Activated CD8-positive, alpha-beta memory T cell treated with anti-CD3 and anti-CD28 coated beads, Interleukin-2, amount 10 ng/mL, durations not matched to agents 7 days and 5 days (primary cell): ENCODE measurements at places on chromosomes 1 and 21. TPM values are rescaled to one million over a fixed set of nuclear protein-coding genes. Genes with fewer than 3 reads are reported as not detected.

WNT3A gene
- not detected for total RNA-seq

XCL2 gene
- 17.8 TPM for total RNA-seq

PTPN22 gene
- 133 TPM for total RNA-seq

OR10J1 gene
- not detected for total RNA-seq

KCNE2 gene
- total RNA-seq: not detected

IRF6 gene
- 1.7 TPM for total RNA-seq

DNA sequence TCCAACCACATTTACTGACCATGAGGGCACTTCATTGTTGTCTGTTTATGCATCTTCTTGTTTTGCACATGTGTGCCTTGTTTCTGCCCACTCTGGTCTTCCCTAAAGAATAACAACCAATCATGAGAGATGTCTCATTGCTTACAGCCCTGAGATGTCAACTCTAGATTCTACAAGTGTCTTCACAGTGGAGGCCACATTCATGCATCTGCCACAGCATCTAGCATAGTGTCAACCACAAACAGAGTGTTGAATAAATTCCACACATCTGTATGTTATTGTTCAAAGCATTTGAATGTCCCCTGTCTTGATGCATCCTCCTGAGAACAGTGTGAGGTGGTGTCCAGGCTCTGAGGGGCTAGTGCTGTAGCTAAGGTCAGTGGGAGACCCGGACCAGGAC lies 43.1 kb downstream of the KCNC4 start:
- peaks cover 2% of the 10 kb centered on the region for H3K36me3 ChIP-seq
- H3K4me3 ChIP-seq: no peak overlapping the region
- no peaks in the 10 kb centered on the region for H3K4me1 ChIP-seq

DNA sequence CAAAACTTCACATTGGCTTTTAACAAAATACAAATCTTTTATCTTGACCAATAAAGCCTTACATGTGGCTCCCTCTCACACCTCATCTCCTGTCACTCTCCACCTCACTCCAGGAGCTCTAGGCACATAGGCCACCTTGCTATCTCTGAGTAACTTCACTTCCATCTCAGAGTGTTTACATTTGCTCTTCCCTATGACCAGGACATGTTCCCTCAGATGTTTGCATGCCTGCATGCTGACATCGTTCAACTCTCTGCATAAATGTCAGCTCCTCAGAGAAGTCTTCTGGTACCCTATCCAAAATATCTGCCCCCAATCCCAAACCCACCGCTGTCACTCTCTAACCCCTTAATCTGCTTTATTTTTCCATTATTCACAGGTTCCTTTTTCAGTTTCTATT lies 110.9 kb downstream of the TOMM20 start:
- no peak overlapping the region for H3K27ac ChIP-seq
- H3K4me1 ChIP-seq: peaks cover 72% of the 10 kb centered on the region
- H3K4me3 ChIP-seq: no peak overlapping the region
- peak; percentile 33 for DNase-seq
- no peaks in the 10 kb centered on the region for H3K27me3 ChIP-seq

- no peaks in the 10 kb centered on the region for H3K36me3 ChIP-seq
- no peak overlapping the region for H3K4me3 ChIP-seq
- DNase-seq: no peak
These were observed 15.5 kb upstream of the PSMB2 start for GRCh38 chr1:35656863-35657232.

DNA sequence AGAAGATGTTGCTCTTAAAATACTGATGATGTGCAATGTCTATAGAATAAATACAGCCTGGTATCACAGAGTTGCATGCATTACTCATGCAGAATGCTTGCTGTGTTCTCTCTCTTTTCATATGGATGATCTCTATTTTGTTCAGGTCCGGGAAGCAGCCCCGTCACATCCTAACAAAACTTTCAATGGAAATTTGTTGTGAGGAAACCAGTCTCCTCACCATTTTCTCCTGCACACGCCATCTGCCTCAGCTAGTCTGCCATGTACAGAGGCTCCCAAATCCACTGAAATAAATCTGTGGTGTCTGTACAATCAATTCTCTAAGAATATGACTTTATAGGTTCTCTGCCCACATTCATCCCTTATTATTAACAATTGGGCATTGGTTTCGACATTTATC lies 42.4 kb downstream of the DAB1 start:
- no peak overlapping the region for H3K27ac ChIP-seq
- H3K27me3 ChIP-seq: no peaks in the 10 kb centered on the region
- H3K4me3 ChIP-seq: no peak overlapping the region
- H3K4me1 ChIP-seq: no peaks in the 10 kb centered on the region

- peaks cover 23% of the 10 kb centered on the region for H3K27me3 ChIP-seq
- H3K36me3 ChIP-seq: no peaks in the 10 kb centered on the region
- no peak for DNase-seq
- H3K27ac ChIP-seq: no peak overlapping the region
- H3K4me3 ChIP-seq: no peak overlapping the region
These were observed 36.2 kb downstream of the LDLRAP1 start for GRCh38 chr1:25579292-25580252.

- peaks cover 37% of the 10 kb centered on the region for H3K36me3 ChIP-seq
- DNase-seq: peak; percentile 95
- H3K4me1 ChIP-seq: peaks cover 27% of the 10 kb centered on the region
- peak overlapping the region; percentile 98 for H3K27ac ChIP-seq
- H3K4me3 ChIP-seq: peak overlapping the region; percentile 83
These were observed 1.3 kb downstream of the DENND4B start for GRCh38 chr1:153945131-153945794.

DNA sequence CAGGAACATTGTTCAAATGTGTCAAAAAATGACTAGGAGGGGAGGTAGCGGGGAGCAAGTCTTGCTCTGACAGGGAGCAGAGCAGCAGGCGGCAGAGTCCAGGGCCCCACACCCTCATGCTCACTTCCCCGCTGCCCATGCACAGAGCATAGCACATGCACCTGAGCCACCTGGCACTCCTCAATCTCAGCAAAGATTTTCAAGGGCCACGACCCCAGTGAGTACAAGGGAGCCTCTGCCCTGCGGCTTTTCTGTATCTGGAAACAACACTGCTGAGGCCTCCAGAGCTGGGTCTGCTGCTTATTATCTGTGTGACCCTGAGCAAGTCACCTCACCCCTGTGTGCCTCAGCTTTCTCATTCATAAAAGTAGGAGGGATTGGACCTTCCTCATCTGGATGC lies 1.1 kb upstream of the GJB3 start:
- no peak for DNase-seq
- H3K4me3 ChIP-seq: no peak overlapping the region
- peaks cover 2% of the 10 kb centered on the region for H3K4me1 ChIP-seq
- H3K36me3 ChIP-seq: no peaks in the 10 kb centered on the region
- H3K27ac ChIP-seq: no peak overlapping the region
- peaks cover 46% of the 10 kb centered on the region for H3K27me3 ChIP-seq

GRCh38 chr1:81165963-81166362 lies 634.8 kb upstream of the ADGRL2 start:
- DNase-seq: no peak
- no peaks in the 10 kb centered on the region for H3K36me3 ChIP-seq
- H3K27me3 ChIP-seq: no peaks in the 10 kb centered on the region
- no peaks in the 10 kb centered on the region for H3K4me1 ChIP-seq

GRCh38 chr1:201736707-201737320 lies 92.1 kb upstream of the IPO9 start:
- no peak overlapping the region for H3K4me3 ChIP-seq
- H3K27ac ChIP-seq: no peak overlapping the region
- no peak for DNase-seq
- peaks cover 46% of the 10 kb centered on the region for H3K27me3 ChIP-seq
